Neural crest cell (in vitro differentiated cells): ENCODE measurements at places on chromosomes 13 and 19.

GRCh38 chr19:29530540-29531457 lies 5.0 kb downstream of the VSTM2B start:
- no peak for DNase-seq

- DNase-seq, result no peak
Observed at GRCh38 chr13:26257049-26257448, 3.1 kb downstream of the CDK8 start.

DNA sequence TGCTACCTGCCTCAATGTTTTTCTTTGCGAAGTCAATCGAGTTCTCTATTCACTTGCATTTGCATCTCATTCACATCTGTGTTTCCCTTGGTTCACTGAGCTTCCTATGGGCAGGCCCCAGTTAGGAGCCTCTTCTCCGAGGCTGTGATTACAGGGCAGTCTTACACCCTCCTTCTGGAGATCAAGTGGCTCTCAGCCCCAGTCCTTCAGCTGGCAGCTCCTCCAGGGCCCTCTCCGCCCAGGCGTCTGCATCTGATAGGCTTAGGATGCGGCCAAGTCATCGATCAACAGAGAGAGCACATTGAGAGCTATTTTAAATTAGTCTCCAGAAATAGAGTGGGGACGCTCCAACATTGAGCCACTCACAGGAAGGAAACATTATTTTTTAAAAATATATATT lies 44.2 kb downstream of the MBNL2 start:
- DNase-seq, result no peak

GRCh38 chr19:4186087-4186993 lies 3.9 kb downstream of the ANKRD24 start:
- DNase-seq, result peak; percentile 95

GRCh38 chr13:51844862-51845573 lies at the start of gene TMEM272:
Gene TMEM272, minus strand, starts transcription at chr13:51845177. Its CDS starts 6,647 bp downstream, at chr13:51838530.
- peak; percentile 74 for DNase-seq

DNA sequence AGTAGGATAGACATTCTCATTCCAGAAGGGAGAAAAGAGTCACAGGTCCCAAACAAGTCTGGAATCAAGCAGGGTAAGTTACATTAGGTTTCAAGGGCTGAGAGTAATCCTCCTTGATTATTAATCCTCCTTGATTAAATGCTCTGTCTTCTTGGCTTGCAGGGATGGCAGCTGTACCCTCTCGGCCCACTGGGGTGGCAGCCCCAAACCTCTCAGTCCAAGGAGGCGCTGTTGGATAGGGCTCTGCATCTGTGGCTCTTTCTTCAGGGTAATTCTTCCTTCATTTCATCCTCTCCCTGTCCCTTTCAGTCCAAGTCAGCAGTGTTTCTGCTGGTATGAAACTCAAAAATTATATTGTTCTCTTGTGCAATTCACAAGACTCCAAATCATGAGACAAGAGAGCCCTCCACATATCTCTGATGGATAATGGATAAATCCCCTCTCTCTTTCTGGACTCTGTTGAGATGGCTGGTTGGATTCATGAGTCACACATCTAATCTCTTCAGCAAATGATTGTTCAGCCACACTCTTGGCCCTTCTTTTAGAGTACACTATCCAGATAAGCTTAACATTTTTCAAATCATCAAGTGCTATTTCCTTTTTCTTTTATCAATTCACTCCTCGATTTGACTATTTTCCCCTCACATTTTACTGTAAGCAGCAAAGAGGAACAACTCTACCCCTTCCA lies 323.7 kb upstream of the HTR2A start:
- no peak for DNase-seq

GRCh38 chr19:55640577-55641425 lies at the start of gene ZNF580:
Gene ZNF580, plus strand, starts transcription at chr19:55641002. Its CDS starts 1,507 bp downstream, at chr19:55642509.
- peak; percentile 48 for DNase-seq

DNA sequence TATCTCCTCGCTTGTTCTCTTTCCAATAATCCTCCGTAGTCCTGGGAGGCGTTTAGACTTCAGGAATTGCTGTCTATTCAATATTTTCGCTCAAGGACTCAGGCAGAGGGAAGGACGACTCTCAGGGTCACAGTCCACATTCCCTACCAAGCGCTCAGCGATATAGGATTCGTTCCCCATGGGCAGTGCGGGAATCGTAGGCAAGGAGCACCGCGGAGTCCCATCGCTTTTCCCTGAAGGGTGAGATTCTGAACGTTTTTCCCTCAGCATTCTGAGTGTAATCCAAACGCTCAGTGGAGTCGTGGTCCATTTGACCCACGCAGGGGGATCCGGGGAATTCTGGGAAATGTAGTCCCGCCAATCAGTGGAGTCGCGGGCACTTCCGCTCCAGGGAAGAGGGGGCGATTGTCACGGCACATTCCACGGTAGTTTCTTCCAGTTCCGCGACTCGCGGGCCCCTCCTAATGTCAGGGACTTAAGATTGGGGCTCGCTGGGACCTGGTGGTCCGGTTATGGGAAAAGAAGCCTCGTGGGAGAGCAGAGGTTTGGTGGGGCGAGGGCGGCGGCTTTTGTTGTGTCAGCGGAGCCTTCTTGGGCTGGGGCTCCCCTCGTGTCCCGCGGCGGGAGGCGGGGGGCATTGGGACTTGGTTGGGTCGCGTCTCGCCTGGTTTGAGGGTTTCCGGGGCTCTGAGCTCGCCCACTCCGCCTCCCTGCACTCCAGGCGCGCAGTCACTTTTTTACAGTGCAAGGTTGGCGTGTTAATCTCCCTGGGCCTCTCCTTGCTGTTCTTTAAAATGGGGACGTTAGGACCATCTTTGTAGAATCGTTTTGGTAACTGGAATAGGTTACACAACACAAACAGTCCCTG lies at the start of gene ZNF234:
TSS of gene ZNF234 (plus strand) at position 364 of the 868 bp plus-strand sequence. CDS start 3,079 bp downstream, outside the sequence.
- DNase-seq, result peak; percentile 68

DNA sequence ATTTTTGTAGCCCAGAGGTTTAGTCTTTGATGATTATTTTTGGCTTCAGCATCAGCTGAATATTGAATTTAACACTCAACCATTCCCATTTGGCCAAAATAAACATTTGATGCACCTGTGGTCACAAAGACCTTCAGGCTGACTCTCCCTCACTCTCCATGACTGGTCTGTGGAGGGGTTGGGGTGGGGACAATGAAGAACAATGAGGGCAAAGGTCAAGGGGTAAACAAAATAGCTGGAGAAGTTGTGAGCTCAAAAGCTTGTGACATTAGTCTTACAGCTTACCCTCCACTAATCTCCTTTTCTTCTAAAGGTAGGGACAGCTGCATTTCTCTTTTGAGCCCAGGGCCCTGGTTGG lies 86.9 kb downstream of the SLC15A1 start:
- DNase-seq, result no peak

GRCh38 chr13:38952827-38953226 lies 37.8 kb downstream of the STOML3 start:
- no peak for DNase-seq

DNA sequence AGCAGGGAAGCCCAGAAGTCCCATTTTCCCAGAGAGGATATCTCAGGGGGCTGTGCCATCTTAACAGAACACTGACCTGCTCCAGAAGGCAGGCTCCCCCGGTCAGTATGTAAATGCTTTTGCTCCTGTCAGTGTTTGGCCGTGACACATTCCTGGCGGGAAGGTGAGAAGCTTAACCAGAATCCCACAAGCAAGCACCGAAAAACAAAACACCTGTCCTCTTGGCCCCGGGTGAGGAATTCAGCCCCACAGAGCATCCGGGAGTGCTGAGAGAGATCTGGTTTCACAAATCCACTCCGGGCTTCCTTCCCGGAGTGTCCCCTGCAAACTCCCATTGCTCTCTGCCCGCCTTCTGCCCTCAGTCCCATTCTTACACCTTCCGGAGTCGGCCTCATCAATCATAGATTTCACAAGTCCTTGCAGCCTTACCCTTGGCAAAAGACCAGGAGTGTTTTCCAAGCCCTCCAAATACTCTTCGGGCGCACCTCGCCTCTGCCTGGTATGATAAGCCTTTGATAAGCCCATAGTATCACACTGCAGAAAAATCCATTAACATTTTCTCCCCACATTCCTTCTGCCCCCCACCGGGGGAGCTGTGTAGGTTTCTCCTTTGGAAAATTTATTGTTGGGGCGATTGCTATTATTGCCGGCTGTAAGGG lies 12.2 kb downstream of the TPM4 start:
- DNase-seq, result no peak

DNA sequence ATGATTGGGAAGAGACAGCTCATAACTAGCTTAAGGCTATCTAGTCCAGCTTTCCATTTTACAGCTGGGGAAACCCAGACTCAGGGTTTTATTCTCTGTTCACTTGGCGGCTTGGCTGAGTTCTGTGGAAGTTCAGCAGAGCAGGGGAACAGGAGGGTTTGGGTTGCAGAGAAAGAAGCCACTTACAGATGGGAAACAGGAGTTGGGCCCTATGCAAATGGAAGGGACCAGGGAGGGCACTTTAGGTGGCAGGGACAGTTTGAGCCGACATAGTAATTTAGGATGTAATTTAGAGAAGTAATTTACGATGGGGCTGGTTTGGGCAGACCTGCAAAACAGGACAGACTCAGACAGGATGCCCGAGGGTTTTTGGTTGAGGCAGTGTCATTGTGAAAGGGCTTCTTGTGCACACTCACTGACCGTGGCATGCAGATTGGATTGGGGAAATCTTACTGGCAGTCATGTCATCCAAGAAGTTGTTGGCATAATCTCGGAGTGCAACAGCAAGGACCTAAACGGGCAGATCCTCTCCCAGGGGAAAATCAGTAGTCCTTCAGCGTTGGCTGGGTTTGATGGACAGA lies 47.3 kb upstream of the GPR183 start:
- no peak for DNase-seq

DNA sequence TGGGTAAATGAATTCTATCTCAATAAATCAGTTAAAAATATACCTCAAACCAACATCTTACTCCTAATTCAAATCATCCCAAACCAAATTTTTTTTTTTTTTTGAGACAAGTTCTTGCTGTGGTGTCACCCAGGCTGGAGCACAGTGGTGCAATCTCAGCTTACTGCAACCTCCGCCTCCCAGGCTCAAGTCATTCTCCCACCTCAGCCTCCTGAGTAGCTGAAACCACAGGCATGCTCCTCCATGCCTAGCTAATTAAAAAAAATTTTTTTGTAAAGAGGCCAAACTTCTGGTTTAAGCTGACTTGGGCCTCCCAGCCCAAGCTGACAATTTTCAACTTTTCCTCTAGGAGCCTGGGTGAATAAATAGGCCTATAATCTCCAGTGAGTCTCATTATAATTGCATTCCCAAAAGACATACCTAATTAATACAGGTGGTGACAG lies 22.1 kb upstream of the OLFM2 start:
- no peak for DNase-seq

DNA sequence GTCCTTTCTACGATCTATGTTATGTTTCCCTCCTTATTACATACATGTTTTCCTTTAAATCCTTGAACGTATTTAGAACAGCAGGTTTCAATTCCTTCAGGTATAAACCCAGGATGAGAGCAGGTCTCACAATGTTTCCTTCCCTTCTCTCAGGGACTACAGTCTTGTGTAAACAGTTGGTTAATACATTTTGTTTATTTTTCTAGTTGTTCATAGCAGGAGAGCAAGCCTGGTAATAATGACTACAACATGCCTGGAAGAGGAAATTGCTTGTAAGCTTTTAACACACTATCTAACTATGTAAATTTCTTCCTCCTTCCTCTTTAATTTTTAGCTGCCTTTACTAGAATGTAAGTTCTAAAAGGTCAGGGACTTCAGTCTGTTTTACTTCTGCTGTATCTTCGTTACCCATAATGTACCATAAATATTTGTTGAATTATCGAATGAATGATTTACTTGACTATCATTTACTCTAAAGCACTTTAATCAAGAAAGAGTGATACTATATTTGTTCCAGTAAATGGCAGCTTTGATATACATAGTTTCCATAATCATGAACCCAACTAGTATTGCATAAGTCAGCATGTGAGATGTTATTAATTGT lies 28.9 kb upstream of the TNFRSF19 start:
- no peak for DNase-seq

GRCh38 chr19:51075998-51076397 lies 6.7 kb downstream of the KLK14 start:
- no peak for DNase-seq

- DNase-seq, result peak; percentile 56
Observed at GRCh38 chr13:60397704-60398378, 821 bp downstream of the TDRD3 start.

DNA sequence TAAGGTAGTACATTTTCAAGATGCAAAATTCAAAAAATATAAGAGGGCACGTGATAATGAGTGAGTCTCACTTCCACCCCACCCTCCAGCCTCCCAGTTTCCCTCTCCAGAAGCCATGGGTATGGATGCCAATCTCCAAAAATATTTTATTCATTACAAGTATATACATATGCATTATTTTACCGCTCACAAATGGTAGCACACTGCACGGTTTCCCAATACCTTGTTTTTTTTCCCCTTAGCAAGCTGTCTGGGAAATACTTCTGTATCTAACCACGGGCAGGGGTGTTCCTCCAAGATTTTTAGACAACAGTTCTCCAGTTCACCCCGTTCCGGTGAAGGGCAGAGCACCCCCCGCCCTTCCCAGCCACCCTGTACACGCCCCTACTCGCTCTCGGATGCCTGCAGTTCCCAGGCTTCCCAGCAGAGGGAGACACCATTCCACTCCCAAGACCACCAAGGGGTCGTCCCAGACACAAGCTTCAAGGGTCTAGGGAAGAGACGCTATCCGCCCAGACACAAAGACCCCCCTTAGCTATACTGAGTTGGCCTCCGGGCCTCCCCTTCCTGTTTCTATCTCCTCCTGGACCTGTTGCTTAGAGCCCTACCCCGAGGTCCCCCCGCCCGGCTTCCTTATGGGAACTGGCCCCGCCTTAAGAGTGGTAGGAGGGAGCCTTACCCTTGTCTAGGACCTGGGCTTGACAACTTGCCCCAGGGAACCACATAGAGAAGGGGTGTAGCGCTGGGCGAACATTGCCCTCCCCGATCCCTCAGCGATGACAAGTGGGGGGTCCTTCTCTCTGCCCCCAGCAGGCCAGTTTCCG lies 1.1 kb upstream of the FXYD3 start:
- peak; percentile 97 for DNase-seq

GRCh38 chr13:44819245-44819644 lies 170.0 kb downstream of the NUFIP1 start:
- no peak for DNase-seq

DNA sequence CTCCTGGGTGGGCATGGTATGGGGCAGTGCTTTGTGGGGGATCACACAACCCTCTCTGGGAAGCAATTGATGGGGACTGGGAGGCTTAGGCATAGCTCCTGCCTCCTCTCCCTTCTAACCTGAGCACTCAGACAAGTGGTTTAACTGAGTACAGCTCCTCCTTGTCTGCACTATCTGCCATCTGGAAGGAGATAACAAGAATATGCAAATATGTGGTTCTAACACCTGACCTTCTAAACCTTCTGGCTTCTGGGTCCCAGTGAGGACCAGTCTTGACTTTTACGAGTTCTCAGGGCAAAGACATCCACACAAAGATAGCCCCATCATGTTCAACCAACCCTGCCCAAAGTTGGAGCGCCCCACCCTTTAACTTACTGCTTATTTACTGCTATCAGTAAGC lies 381.0 kb upstream of the TSHZ3 start:
- no peak for DNase-seq

DNA sequence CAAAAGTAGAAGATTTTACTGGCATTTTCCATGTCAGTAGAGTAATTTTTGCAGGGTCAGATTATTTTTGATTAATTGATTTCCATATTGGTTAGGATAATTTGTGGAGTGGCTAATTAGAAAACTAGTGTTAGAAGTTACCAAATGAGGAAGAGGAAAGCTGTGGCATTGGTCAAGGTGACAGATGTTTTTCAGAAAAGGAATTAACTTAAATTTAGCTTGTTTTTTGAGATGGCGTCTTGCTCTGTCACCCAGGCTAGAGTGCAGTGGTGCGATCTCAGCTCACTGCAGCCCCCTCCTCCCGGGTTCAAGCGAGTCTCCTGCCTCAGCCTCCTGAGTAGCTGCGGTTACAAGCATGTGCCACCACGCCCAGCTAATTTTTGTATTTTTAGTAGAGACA lies 28.8 kb downstream of the LSM14A start:
- no peak for DNase-seq

GRCh38 chr19:55935206-55935605 lies 3.1 kb upstream of the NLRP13 start:
- no peak for DNase-seq
